Memory B cell (primary cell): ENCODE measurements at places on chromosomes 6 and 20.

GRCh38 chr6:6494677-6495076, 93.8 kb upstream of the LY86 start:
- peak; percentile 30 for DNase-seq

DNA sequence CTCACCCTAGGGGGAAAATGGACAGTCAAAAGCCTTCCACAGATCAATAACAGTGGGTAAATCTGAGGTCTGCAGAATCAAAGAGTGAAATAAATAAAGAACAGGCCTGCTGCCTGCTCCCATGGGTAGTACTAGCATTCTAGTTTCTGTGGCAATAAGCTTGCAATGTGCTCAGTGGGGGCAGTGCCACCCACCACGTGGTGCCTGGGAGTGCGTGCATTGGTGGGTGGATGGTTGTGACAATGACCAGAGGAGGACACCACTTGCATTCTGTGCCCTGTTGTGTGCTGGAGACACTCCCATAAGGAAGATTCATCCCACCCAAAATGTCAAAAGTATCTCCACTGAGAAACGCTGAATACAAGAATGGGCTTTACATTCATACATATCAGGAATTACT, 95.5 kb upstream of the NEDD9 start:
- no peak for DNase-seq

DNA sequence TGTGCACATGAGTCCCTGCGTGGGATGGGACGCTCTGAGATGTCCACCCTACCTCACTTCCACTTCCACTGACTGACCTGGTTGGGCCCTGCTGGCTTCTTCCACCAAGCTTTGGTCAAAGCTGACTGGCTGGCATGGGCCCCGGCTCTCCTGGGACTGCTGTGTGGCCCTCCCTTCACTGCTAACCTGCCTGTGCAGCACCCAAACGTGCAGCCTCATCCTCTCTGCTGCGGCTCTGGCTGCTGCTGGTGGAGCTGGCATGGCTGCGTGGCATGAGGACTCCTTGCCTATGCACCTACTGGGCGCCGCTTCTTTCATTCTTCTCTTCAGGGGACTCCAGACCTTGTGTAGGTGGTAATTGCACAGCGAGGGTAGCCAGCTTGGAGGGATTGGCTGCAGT, 18.7 kb upstream of the IP6K3 start:
- no peak for DNase-seq

DNA sequence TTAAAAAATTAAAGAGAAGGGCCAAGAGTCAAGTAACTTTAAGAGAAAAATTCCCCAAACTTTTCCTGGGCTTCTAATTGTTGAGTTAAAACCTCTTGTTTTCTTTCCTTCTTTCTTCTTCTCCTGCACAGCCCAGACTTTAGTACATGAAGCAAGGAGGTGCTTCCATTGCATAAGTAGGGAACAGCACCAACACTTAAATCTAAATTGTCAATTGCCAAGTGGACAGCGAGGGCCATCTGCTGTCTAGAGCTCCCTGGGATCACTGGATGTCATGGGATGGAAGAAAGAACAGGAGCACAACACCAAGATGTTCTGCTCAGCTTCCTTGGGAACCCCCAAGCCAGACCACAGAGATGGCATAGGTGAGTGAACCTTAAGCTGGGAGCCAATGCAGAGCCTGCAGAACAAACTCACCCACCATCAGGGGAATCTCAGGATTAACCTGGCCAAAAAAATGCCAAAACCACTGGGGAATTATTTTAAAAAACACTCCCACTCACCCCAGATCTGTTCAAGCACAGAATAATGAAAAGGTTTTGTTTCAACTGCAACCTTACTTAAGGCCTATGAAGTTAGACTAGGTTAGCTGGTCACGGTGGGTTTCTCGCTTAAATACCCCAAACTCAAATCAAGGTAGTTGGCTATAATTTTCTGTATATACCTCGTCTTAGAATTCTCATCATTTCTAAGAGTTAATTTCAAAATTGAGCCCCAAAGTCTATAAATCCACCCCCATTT, 67.8 kb downstream of the TNFRSF21 start:
- no peak for DNase-seq

- DNase-seq: no peak
Measured at GRCh38 chr6:15401769-15402250, 155.9 kb downstream of the JARID2 start.

DNA sequence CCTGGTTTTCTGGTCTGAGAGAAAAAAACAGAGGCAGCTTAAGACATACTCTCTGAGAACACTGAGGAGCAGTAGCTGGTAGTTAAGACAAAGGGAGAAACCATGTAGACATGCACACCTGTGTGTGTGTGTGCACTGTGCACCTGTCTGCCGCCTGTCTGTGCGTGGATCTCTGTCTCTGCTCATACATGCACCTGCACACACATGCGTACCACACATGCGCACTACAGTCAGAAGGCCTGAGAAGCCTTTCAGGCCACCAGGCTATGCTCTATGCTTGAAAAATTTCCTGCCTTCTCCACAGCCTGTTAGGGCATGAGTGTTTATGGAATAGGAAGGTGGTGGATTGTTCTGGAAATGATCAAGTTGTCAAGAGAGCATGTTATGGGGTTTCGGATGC, 103.5 kb downstream of the CDH4 start:
- DNase-seq: no peak

DNA sequence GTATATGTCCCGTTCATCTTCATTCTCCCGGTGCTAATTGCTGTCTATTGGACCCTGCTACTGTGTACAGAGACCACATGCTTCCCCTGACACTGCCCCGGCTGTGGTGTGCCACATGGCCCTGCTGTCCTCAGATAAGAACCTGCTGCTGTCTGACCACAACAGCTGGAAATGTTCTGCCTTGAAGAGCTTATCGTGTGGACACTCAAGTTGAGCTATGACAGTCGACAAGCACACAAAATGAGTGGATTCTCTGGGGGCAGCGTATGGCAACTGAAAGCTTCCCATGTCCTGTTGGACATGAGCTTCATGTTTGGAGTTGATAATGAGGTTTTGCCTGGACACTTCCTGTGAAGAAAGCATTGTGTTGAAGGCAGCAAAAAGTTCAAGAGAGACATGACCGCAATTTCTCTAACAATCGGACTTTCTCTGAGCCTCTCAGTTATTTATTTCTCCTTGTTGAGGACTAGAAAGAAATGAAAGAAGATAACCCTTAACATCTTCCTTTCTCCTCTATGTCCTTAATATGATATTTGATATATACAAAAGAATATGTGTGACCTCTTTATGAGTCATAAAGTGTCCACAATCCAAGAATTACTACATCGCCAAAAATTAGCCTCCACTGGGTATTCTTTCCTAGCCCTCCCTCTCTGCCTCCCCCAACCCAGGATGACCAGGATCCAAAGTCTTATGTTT, 187.1 kb upstream of the TCF21 start:
- no peak for DNase-seq

GRCh38 chr20:24098886-24099285, 110.3 kb upstream of the GGTLC1 start:
- no peak for DNase-seq

GRCh38 chr6:144758602-144759001, 473.5 kb downstream of the UTRN start:
- DNase-seq: no peak

GRCh38 chr20:5886788-5887187, 63.5 kb downstream of the TRMT6 start:
- DNase-seq: no peak

DNA sequence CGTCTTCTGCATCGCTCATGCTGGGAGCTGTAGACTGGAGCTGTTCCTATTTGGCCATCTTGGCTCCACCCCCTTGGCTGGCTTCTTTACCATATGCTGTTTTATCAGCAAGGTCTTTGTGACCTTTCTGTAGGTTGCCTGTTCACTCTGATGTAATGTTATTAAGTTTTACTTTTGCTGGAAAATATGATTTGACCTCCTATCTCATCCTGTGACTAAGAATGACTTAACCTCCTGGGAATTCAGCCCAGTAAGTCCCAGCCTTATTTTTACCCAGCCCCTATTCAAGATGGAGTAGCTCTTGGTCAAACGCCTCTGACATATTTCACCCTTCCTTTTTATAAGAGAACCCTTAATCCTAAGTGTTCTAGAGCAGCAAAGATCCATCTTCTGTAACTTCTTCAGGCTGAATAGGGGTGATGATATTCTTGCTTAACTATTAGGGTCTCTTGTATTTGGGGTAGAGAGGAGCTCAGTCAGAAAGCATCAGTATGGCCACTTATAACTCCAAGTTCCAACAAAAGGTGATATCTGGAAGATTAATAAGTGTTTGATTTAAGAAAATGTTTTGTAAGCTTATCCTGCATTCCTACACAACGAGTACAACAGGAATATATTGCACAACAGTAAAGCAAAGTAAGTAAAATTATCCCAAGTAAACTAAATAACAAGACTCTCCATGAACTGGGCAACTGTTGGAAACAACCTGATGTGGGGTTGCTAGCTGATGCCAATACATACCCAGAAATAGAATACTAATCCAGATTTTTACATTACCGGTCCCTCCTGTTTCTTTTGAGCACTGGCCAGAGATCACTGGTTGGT, 23.1 kb upstream of the HMGN3 start:
- DNase-seq: no peak

- no peak for DNase-seq
Measured at GRCh38 chr6:139014945-139015344, 13.6 kb upstream of the ABRACL start.

GRCh38 chr6:146693342-146693741, 94.6 kb downstream of the ADGB start:
- no peak for DNase-seq

- no peak for DNase-seq
Measured at GRCh38 chr6:136076496-136076895, 173.6 kb downstream of the MTFR2 start.

DNA sequence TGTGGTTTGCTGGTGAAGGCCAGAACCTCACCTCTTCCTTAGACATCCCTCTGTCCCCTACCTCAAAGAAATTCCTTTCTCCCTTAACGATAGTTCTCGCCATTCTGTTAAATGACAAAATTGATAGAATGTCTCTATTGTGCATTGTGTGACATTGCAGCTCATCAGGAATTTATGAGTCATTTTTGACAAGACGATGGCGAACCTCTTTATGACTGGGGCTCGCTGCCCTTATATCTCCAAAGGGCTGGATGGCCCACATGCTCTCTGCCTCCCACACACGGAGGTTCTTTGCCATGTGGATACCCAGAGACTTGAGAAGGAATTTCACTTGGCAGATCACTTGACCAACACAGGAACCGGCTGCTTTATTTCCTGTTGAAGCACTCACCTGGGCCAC, 66.8 kb upstream of the RPS6KA2 start:
- DNase-seq: no peak

DNA sequence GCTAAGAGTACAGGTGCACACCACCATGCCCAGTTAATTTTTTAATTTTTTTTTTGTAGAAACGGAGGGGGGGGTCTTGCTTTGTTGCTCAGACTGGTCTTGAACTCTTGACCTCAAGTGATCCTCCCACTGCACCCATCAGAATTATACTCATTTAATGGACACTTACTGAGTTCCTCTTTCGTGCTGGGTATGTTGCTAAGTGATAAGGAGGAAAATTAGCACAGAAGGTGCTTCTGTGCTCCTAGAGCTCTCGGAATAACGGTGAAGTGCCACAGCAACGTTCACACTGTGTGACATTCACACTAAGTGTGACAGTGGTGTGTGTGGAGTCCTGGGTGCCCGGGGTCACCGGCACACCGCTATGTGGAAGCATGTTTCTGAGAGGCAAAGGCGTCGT, 32.1 kb upstream of the BMP6 start:
- DNase-seq: no peak

GRCh38 chr20:32332614-32333013, 25.5 kb upstream of the ASXL1 start:
- DNase-seq: no peak

DNA sequence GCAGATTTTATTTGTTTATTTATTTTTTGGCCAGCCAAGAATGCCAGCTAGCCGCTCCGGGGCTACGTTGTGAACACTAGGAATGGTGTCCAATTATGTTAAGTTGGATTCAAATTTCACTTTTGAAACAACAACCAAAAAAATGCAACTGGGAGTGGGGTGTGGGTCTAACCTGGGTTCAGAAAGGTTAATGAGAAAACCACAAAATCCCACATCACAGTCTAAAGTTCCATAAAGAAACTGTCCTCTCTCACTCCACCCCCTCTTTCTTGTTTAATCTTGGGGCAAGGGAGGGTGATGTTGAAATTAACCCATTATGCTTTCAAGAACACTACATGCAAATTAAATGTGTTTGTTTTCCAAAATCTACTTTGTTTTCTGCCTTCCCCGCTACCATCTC, 77.2 kb downstream of the LINC00237 start:
- DNase-seq: no peak

GRCh38 chr6:75337835-75338580, 53.4 kb upstream of the TMEM30A start:
- DNase-seq: no peak

- no peak for DNase-seq
Measured at GRCh38 chr20:20734475-20734948, 22.1 kb upstream of the RALGAPA2 start.

GRCh38 chr6:3825331-3825831, 23.8 kb upstream of the FAM50B start:
- no peak for DNase-seq

DNA sequence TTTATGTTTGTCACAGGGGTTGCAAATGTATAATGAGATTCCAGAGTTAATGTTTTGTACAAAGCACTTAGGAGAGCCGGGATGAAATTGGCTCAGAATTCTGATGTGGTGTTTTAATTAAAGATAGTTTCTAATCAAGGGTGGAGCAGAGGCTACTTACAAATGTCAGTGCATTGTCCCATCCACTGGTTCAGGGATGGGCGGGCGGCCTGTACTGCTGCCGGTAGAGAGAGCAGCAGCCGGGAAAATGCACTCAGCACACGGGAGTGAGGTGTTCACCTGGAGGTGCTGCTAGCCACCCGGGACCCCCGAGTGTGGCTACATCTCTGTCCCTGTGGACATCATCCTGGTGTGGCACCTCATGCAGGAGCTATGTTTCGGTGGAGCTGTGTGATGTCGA, 193.3 kb downstream of the QKI start:
- no peak for DNase-seq

- no peak for DNase-seq
Measured at GRCh38 chr6:136548582-136549299, 1.5 kb downstream of the MAP7 start.

DNA sequence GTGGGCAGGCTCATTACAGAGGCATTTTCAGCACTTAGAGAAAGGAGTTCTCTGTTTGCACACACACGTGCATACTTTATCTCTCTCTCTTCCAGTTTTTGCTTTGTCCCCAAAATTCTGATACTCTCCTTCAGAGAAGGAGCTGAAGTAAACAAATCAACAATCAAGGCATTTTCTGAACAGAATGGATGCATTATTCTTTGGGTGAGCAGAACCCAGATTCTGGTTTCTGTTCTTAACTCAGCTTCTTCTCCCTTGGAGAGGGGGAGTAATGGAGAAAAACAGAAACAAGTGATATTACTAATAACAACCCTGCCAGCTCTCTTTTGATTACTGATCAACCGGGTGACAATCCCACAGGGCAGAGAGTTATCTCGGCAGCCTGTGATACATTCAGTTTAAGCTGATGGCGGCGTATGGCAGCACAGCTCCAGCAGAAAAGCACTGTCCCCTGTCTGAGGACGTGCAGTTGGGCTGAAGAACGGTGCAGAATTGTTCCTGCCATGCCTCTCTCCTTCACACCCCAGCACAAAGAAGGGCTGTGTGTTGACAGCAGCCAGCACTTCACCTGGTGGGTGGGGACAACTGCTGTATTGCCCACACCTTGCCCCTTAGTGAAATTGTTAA, 47.3 kb upstream of the SASH1 start:
- DNase-seq: no peak
